ENCODE measurements at places on chromosomes 2 and 18.
A peak's percentile ranks its signal among the peaks of the same experiment; 100 is the strongest.

GRCh38 chr2:42840760-42841159 lies 48.4 kb upstream of the HAAO start:
- DNase-seq, result no peak

DNA sequence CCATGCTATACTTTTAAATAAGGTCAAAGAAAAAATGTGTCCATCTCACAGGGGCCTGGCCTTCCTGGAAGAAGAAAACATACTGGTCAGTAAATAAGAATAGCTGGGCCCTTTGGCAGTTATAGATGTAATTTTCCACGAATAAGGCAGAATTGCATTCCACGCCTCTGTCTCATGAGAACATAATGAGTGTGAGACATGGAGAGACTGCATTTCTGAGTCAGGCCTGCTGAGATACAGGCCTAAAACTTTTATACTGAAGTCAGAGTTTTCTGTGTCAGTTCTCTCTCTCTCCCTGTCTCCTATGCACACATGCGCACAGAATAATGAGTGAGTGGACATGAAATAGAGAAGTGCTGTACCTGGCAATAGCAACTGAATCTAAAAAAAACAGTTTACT lies 20.4 kb upstream of the IL1R1 start:
- DNase-seq, result no peak

DNA sequence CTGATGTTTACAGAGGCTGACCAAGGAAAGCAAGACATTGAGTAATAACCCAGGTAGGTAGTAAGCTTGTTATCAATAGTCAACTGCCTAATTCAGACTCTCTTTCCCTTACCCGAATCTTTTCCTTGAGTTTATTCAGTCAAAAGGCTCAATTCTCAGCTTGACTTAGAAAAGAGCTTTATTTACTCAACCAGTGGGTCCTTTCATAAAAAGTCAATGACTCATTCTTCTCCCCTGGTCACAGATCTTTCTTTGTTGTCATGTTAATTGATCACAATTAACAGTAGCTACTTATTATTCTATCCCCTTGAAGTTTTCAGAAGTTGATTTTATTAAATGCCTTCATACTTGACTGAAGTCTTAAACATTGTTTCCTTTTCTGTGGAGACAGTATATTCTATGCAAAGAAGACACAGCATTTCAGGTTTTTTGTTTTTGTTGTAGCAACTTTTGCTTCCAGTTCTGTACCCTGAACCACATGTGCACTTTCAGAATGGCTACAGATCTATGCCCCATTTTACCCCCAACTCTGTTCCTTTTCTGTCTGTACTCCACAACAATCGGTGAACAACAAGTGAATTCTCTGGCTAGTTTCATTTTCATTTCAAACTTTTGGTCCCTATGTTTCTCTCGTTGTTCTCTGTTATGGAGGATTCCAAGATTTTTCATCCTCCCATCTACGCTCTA lies 428.3 kb downstream of the NCKAP5 start:
- no peak for DNase-seq

DNA sequence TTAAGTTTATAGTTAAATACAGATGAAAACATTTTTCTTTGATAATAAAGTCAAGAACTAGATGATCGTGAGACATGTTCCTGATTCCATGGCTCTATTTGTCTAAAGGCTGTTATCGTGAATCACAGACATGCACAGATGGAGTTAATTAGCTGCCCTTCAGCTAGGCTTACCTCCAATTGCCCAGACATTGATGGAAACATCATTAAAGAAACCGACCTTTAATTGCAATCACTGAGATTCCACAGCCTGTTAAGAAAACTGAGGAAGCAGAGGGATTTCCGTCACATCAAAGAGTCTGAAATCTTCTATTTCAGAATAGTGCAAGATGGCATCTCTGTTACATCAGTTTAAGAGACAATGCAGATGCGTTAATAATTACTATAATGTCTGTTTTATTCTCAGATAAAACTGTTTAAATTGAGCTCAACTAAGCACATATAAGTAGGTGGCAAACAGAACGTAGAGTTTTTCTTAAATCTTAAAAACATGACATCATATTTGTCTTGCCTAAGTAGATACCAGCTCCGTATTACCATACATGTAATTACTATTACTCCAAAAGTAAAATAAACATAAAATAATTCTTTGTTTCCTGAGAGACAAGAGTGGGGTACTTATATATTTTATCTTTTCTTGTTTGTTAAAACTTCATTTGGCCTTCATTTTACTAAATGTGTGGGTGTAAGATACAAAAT lies 23.9 kb upstream of the CRACDL start:
- DNase-seq, result no peak

- no peak for DNase-seq
Measured at GRCh38 chr2:85718009-85718391, 23.8 kb downstream of the GNLY start.

DNA sequence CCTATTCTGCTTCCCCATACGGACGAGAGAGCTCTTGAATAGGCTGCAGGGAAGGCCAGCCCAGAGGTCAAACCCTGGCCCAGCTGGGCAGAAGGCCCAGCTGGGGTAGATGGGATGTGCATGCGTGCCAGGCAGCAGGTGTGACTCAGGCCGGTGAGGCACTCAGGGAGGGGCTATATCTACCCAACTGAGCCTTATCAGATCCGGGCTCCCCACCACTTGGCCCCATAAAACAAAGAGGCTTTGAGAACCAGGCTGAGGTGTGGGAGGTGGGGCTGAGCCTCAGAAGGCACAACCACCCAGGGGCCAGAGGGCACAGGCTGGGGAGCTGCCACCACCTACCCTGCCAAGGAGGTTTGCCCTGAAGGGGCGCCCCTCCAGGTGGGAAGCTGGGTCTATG lies 8.0 kb upstream of the CFAP65 start:
- DNase-seq, result no peak

DNA sequence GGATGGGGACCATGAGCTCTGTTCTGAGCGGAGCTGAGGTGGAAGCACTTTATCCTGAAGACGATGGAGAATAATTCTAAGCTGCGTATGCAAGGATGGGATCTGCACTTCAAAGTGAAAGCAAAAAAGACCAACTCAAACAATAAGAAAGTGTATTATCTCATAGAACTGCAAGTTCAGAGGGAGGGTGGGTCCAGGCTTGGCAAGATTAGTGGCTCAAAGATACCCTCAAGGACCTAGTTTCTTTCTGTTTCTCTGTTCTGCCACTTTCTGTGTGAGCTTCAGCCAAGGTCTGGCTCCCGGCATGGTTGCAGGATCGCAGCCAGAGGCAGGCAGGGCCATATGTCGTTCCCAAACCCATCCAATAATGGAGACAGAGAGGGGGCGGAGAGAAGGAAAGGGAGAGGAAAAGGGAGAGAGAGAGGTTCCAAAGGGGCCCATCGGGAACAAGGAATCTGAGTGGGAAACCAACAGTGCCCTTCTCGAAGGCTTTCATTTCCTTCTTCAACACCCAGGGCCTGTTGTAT lies 169.2 kb upstream of the NCK2 start:
- DNase-seq, result no peak

GRCh38 chr2:215914777-215915165 lies 98.6 kb downstream of the MREG start:
- no peak for DNase-seq

DNA sequence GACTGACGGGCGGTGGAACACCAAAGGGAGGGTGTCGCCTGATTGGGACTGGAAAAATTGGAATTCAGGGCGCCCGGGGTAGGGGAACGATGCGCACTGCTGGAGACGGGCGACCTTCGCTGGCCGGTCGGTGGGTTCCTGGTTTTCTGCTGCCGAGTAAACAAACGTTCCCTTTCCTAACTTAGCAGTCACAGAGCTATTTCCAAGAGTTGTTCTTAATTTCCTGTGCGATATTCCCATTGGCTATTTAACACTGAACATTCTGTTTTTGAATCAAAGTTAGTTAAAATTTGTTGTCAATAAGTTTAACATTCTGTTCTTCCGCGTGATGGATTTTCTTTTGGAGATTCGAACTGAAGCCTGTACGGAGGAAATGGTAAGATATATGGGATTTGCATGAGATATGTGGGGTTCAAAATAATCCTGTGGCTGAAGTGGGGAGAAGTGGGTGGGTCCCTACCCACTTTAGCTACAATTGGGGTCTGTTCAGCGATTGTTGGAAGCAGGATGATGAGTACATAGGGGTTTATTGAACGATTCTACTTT lies 862 bp downstream of the C18orf54 start:
- no peak for DNase-seq

DNA sequence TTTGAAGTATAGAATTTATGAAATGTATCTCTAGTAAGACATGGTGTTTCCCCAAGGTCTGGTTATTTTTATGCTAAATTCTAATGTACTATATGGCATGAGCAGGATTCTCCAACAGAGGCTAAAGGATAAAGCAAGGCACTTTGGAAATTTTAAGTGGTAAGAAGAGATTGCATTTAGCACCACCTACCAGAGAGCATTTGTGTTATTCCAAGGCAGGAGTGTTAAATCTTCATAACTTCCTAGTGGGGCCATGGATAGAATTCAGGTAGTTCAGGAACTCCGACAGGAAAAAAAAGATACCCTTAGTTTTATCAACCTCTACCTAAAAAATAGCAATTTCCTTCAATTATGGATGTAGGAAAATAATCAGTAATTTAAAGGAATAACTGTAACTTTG lies 497.4 kb upstream of the CRIM1 start:
- DNase-seq, result no peak

GRCh38 chr2:217434180-217434975 lies 568.4 kb downstream of the TNS1 start:
- DNase-seq, result peak; percentile 88

- DNase-seq, result no peak
Measured at GRCh38 chr2:2524348-2524941, 193.4 kb upstream of the MYT1L start.

- no peak for DNase-seq
Measured at GRCh38 chr2:56244911-56245530, 61.2 kb downstream of the CCDC85A start.

DNA sequence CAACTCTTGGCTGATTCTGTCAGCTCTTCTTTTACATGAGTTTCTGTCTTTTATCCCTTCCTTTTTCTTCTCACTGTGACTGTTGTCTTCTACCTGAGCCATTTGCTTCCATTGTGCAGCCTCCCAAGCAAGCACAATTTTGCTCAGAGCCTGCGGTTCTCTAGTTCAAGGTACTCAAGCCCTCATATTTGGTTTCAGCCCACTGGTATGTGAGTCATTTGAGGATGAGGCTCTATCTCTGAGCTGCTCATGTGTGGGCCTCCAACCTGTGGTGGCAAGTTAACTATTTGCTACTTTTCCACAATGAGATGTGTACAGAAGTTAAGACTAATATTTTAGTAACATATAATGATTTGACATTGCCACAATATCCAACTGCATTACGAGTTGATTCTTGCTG lies 183.0 kb downstream of the PHLPP1 start:
- no peak for DNase-seq

DNA sequence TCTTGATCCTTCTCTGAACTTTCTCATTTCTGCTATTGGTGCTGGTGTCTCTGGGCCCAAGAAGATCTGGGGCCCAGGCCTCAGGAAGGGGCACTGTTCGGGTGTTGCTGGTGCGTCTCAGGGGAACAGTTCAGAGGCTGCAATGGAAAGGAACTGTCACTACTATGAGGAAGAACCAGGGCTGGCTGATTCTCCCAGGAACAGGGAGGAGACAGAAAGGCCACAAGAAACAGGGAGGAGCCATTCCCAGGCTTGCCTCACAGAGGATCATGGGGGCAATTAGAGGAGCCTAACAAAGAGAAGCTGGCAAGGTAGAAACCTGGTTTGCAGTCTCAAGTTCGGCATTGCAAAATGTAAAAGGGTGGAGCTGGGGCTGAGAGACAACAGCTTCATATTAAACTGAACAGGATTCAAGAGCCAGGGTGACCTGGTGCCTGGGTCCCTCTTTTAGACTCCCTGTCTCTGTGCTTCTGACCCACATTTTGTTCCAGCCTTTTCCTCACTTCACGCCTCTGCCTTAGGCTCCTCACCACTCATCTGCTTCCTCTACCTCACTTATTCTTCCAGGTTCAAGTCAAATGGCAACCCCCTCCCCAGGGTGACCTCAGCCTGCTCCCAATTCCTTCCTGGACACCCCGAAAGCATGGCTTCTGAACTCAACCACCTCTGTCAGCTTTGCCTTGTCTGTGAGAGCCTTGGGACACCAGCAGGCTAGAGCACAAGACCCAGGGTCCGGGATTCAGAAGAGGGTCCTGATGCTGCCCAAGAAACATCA lies 58.4 kb downstream of the GYPC start:
- no peak for DNase-seq

DNA sequence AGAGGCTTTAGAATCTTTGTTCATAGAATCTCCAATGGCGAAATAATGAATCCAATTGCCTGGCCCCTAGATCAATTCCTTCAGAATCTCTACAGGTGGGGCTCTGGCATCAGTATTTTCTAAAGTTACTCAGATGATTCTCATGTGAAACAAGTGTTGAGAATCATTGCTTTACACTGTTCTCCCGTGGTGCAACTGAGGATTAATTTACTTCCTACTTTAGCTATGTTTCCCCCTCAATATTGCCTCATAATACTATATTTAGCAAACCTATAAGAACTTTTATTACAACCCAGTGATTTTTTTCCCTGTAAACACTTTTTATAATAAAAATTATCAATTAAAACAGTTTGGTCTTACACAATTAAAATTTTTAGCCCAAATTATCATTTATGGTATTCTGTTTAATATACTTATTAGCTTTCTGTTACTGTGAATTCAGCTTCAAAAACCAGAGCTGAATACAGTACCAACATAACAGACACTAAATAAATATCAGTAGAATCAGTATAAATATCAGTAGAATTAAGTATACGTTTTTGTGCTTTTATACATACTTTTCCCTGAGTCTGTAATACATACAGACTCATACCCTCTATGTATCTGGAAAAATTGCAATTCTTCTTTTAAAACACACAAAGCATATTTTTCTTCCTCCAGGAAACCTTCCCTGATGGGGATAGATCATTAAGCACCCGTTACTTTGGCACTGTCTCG lies 20.8 kb downstream of the SLC38A11 start:
- peak; percentile 40 for DNase-seq

- DNase-seq, result no peak
Measured at GRCh38 chr18:59646963-59647307, 50.3 kb downstream of the CCBE1 start.

GRCh38 chr18:6730416-6731221 lies 1.1 kb downstream of the ARHGAP28 start:
- no peak for DNase-seq

DNA sequence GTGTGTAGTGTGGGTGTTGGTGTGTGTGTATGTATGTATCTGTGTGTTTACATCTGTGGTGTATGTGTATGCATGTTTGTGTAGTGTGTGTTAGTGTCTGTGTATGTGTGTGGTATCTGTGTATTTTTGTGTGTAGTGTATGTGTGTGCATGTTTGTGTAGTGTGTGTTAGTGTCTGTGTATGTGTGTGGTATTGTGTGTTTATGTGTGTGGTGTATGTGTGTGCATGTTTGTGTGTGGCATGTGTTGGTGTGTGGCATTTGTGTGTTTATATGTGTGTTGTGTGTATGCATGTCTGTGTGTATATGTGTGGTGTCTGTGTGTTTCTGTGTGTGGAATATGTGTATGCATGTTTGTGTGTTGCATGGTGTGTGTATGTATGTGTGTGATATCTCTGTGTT lies 96.4 kb downstream of the CMPK2 start:
- DNase-seq, result no peak

GRCh38 chr18:44916429-44917207 lies 235.9 kb downstream of the SETBP1 start:
- DNase-seq, result no peak

All from NCI-H1092 treated with DMSO at 0.1 percent for 48 hours (cell line).